Fibroblast of skin of left biceps (primary cell): ENCODE measurements at places on chromosomes 6 and 20.

DNA sequence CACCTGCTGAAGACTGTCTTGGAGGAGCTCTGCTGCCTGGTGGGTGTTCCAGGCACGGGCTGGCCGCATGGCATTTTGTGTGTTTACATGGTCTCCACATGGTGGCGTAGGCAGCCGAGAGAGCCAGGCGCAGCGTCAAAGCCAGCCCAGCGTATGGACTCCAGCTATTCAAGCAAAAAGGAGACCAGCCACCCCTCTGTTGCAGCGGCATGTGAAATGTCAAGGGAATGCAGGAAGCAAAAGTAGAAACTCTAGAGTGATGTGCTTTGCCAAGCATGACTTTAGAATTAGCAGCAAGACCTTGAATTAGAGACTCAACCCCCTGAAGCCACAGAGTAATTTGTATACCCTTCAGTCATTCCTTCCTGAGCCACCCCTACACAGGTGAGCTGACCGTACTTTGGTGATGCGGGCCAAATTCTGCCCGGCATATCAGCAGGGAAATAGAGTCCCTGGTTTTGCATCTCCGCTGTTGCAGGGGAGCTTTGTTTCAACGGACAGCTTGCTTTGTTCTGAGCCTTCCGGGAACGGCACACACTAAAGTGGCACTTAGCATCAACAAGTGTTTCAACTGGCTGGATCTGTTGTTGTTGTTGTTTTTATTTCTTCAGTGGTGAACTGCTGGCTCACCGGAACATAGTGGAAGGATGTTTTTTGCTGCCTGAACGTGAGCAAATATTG, 48.5 kb downstream of the FNDC1 start:
- DNase-seq = no peak

DNA sequence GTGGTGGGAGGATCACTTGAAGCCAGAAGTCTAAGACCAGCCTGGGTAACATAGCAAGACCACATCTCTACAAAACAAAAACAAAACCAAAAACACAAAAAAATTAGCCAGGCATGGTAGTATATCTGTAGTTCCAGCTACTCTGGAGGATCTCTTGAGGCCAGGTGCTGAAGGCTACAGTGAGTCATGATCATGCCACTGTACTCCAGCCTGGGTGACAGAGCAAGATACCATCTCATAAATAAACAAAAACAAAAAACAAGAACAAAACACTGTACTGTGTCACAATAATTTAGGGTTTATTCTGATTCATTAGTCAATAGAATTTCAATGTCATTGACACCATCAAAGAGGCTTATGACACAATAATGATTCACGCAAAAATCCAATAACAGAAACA, 1121.7 kb upstream of the MAP3K7 start:
- no peak for DNase-seq

DNA sequence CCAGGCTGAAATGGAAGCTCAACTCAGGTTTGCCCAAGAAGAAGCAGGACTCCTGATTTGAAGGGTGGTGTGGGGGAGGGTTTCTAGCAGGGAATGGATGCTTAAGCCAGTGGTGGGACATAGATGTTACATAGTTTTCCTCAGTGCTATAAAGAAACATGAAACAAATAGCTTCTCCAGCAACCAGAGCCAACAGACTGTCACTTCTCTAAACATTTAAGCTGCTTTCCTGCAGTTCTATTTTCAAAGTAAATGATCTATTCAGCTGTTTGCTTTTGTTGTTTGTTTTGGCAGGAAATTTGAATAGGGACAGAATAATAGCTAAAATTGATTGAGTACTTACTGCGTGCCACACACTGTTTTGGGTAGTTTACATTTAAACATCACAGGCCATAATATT, 169.0 kb downstream of the UST start:
- DNase-seq = no peak

DNA sequence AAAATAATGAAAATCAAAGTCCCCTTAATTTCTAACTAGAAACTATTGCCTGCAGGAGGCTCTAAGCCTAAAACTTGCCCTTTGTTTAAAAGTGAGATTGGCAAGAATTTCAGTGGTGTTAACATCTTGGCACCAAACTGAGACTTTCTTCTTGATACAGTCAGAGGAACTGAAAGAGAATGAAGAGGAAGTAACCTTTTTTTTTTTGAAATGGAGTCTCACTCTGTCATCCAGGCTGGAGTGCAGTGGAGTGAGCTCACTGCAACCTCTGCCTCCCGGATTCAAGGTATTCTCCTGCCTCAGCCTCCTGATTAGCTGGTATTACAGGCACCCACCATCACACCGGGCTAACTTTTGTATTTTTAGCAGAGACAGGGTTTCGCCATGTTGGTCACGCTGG, 3.6 kb downstream of the DOP1A start:
- DNase-seq = no peak

DNA sequence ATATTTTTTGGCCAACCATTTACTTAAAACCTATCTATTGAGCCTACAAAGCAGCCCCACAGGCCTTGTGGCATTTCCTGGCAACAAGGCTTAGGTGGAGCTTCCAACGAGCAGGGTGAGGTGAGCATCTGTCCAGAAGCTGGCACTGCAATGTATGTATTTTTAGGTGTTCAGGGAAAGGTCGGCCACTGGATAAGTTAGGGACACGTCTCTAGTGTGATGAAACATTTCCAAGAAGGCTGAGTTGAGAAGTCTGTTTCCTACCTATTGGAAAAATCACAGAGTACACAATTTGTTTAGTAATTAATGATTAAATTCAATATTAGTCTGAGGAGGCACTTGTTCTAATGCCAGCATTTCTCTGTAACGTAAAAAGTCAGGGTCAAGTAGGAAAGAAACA, 17.8 kb upstream of the RCAN2 start:
- DNase-seq = no peak

DNA sequence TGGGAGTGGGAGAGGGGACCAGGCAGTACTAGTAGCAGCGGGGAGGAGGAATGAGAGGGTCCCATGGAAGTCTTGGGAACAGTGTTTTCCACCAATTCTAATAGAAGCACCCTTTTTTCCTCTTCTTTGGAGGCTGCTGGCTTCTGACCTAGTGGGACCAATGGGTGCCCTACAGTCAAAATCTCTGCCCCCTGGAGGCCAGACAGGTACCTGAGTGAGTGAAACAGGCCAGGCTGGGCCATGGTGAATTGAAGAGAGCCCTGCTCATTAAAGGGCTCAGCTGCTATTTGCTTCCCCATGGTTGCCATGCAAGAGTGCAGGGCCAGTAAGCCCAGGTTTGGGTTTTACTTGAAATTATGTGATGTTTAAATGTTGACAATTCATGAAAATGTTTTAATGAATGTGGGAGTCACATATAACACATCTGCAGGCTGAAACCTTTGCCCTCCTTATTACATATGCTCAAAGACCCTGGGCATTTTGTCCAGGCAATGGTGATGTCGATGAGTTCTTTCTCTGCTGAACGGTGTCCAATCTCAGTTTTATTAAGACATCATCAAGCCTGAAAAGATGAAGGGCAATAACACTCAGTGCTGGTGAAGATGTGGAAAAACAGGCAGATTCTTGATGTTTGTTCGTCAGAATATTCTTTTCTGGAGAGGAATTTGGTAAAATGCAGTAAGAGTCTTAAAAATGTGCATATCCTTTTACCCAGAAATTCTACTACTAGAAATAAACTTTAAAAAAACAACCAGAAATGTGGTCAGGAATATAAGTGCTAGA, 42.3 kb upstream of the OCSTAMP start:
- no peak for DNase-seq

DNA sequence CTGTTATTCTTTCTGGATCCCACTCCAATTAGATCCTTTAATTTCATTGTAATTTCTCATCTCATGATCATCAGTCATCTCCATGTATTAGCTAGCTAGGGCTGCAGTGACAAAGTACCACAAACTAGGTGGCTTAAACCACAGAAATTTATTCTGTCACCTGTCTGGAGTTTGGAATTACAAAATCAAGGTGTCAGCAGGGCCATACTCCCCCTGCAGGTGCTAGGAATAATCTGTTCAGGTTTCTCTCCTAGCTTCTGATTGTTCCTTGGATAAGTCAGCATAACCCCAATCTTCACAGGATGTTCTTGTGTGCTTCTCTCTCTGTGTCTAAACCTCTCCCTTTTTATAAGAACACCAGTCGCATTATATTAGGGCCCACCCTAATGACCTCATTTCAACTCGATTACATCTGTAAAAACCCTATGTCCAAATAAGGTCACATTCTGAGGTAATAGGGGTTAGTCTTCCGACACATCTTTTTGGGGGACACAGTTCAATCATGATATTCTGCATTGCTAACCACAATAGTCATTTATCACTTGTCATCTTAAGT, 40.5 kb downstream of the BEND6 start:
- DNase-seq = no peak

DNA sequence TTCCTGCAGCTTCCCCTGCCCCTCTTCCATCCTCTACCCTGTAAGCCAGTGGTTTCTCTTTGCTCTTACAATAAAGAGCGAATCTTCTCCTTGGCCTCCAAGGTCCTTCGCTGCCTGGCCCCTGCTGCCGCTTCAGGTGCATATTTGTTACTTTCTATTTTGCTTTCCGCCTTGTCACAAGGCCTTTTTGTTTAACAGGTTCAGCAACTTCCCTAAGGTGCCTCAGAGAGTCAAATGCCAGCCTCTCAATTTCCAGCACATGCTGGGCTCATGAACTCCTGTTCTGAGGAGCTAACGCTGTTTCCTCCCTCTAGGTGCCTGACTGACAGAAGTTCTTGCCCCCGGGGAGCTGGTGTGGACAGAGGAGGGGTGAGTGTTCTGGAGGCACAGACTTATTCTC, 42.4 kb upstream of the EPB41L1 start:
- no peak for DNase-seq

- DNase-seq = peak; percentile 46
Observed at GRCh38 chr6:73710470-73710869, 14.5 kb downstream of the CD109 start.

DNA sequence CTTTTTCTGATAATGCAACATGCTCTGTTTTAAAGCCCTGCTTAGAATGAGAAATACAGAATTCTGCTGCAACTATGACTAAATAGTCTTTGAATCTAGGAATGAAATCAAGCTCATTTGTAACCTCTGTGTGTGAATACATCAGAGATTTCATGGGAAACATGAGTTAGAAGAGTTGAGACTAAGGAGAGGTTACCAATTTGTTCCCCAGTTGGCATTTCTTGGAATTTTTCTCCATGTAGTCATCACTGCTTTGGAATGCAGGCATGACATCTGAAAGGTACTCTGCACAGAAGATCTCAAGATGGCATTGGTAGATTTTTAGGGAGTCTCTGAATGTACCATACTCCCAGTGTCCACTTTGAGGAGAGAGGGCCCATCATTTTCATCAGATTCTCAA, 237.2 kb downstream of the TFAP2A start:
- no peak for DNase-seq

GRCh38 chr6:127959869-127960268, 59.0 kb upstream of the THEMIS start:
- DNase-seq = no peak

DNA sequence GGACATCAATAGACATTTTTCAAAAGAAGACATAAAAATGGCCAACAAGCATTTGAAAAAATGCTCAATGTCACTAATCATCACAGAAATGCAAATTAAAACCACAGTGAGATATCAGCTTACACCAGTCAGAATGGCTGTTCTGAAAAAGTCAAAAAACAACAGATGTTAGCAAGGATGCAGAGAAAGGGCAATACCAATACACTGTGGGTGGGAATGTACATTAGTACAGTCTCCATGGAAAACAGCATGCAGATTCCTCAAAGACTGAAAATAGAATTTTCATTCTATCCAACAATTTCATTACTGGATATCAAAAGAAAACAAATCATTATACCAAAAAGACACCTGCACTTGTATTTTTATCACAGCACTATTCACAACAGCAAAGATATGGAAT, 85.3 kb downstream of the DCDC2 start:
- no peak for DNase-seq

DNA sequence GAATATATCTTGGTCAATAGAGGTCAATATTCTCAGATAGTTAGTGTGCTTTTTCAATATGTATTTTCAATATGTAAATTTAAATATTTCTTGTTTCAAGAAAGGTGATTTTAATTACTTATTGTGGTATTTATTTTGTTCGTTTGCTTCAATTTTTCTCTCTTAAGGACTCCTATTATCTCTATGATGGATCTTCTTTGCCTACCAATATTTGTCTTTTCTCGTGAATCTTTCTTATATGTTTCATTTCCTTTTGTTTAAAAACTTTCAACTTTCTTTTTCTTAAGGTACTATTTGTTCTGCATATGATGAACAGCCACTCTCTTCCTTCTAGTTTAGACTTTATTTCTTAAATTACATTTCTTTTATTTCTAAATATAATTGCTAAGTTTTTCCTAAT, 46.1 kb upstream of the PSMF1 start:
- DNase-seq = no peak

DNA sequence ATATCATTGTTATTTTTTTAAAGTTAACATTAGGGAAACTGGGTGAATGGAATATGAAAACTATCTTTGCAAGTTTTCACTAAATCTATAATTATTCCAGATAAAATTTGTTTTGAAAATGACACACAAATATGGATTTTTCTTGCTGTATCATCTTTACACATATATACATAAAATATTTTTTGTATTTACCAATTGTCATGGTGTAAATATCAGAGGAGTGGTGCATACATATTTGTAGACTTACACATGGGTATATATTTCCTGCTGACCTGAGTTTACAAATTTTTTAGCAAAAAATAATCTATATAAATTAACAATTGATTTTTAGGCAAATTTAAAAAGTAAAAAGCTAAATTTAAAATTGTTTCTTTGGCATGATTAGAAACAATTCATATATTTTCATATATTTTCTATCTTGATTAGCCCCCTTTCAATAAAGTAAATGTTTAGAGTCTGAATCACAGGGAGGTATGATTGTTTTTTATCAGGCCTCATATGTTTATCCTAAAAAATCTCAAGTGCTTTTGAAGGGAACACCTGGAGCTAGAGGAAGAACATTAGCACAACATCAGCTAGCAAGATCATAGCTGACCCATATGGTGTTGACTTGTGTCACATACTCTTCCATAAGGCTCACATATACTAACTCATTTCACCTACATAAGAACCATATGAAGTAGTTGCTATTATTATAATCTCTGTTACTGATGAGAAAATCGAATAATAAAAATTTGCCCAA, 671.8 kb upstream of the GJE1 start:
- no peak for DNase-seq

- DNase-seq = no peak
Observed at GRCh38 chr6:37319156-37319555, 34.6 kb upstream of the RNF8 start.

DNA sequence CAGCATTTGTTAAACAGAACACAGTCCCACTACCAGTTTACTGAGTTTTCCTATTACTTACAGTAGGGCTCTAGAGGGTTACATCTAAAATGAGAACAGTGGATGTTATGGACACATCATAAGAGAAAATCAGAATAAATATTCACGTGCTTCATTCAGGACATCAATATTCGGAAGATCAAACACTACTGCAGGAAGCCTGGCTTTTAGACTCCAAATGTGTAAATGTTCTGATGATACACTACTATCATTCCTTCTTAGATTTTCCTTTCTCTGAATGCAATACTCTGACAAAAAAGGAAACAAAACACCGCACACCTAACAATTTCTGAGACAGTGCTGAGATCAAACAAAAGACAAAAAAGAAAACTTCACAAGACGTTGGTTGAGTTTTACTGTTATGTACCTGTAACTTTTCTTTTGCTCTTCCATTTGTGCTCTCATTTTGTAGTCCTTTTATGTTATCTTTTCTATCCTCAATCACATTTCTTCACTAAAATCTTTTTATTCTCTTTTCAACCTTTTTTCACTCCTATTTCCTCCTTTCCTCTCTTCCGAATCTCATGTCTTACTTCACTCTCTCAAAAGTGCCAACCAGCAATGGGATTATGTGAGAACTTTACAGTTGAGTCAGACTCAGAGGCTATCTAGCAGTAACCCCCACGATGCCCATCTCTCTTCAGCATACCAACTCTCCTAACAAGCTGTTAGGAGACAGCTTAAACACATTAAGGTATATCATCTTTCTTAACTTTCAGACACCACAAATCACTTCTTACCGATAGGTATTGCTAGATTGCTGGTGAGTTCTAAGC, 1.7 kb downstream of the FAM184A start:
- no peak for DNase-seq
